Mucosa of descending colon (tissue), 3 donors: ENCODE measurements at places on chromosomes 4 and X.

DNA sequence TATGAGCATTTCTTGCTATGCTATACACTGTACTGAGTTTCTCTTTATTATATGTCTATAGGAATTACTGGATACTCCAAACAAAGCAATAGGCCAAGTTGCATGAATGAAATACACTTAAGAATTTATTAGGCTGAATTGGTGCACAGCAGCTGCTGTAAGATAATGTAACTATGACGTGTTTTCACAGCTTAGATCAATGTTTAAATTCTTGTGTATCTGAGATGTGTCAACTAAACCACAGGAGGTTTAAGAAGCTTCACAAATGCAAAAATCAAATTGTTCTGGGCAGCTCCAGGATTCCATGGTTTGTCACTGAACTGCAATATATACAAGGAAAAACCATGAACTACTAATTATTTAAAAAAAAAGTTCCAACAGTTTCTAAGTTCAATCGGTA, 156.7 kb downstream of the MAPK10 start:
- DNase-seq, result no peak

- DNase-seq, result no peak
Observed at GRCh38 chrX:46918434-46918833, 6.2 kb downstream of the JADE3 start.

DNA sequence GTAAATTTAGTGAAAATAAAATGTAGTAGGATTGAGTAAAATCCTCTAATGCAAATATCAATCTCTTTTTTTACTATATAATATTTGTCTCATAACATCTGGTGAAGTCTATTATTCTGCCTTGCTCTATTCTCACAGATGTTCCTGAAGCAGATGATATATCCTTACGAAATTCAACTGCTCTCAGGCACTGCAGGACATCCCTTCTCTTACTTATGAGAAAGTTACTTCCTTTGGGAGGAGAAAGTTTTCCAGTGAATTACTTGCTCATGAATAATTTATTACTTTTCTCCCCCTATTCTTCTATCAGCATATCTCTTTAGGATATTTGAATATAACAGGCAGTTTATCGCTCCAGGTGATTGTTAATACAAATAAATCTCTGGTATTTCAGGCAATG, 75.6 kb upstream of the AGA start:
- DNase-seq, result no peak

GRCh38 chrX:45765281-45765680, 564.6 kb upstream of the DIPK2B start:
- DNase-seq, result no peak

DNA sequence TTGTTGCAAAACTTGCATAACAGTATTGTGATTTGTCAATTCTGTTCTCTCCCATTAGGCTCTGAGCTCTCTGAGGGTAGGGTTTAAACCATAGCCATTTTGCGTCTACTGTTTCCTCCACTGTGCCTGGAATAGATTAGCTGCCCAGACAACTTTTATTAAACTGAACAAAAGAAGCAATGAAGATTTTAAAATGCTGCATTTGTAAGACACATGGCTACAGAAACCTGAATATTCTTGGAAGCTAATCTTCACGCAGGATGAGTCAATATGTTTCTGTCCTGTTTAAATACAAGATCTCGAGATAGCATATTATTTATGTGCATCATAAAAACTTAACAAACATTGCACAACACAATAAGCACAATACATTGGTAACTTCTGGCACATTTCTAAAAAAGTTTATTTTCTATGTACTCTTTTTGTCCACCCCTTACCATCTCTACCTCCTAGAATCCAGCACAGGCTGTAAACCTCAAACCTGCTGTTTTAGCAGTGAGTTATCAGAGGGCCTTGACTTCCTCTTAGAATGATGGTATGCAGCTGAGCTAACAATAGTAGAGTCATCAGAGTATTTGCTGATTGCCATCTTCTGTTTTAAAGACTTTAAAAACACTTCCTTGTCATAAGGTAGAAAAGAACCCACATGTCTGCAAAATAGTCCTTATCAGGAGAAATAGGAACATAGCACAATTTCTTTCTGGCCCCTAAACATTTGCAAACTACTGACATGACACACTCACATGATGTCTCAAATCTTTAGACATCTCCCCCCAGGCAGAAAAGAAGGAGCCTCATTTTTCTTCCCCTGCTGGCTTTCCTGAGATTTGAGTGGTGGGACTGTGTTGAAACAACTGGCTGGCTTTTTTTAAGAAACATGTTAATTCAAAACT, 10.6 kb upstream of the CCNG2 start:
- DNase-seq, result no peak

DNA sequence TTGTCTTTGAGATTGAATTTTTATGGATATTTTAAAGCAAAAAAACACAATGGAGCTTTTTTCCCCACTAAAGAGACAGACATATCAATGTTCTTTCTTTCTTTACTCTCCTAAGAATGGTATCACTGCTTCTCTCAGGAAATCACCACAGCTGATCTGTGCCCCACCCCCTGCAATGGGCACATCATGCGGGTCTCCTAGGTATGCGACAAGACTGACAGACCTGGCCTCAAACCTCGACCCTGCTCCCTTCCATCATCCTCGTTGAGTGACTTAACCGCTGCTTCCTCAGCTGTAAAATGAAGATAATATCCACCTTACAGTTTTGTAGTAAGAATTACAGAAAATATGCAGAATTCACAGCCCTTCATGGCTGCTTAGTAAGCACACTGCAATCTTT, 58.3 kb downstream of the LEF1 start:
- DNase-seq, result no peak

DNA sequence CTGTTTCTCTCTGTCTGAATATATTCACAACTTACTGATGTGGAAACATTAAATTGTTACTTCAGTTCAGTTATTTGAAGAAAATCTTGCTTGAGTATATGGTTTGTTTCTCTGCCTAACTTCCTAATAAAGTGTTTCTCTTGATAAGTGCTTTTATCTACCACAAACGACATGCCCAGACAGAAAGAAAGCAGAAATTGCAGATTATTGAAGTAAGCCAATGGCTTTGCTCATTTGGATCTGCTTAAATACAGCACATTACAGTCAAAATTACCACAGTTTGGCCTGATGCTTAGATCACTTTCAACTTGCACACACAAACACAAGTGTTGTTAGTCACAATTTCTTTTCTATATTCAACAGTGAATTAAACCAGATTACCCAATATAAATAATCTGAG, 68.0 kb downstream of the ATOH1 start:
- no peak for DNase-seq

GRCh38 chr4:119212964-119213606, 572 bp downstream of the USP53 start:
- peak; percentile 82 for DNase-seq

DNA sequence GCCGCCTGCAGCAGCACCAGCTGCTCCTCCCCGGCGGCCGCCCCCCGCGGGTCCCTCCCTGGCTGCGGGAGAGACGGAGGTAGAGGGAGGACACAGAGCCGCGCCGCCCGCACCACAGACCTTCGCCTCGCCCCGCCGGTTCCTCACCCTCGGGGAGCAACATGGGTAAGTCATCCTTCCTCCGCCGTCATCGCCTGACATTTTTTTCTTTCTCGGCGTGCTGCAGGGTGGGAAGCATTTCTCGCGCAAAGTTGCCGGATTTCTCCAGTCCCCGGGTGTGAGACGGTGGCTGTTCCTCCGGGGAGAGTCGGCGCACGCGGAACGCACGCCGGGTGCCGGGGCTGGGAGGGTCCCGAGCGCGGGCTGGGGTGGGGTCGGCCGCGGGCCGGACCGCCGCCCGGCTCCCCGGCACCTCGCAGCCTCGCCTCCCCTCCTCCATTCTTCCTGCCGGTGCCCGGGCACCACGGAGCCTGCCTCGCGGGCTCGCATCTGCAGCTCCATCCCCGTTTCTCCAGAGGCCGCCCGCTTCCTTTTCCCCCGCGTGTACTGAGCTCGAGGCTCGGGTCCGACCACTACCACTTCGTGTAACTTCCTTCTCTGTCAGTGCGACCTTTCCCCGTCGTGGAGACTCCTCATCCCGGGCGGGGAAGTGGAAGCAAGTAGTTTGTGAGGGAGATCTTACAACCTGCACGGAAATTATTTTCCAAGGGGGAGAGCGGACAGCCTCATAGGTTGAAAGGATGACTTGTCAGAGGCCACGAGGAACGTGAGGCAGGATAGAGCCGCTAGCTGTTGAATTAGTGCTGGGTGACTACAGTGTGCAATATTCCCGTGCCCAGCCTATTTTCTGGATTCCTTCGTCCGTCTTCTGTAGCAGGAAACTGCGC, 464 bp downstream of the RAP1GDS1 start:
- DNase-seq, result no peak

DNA sequence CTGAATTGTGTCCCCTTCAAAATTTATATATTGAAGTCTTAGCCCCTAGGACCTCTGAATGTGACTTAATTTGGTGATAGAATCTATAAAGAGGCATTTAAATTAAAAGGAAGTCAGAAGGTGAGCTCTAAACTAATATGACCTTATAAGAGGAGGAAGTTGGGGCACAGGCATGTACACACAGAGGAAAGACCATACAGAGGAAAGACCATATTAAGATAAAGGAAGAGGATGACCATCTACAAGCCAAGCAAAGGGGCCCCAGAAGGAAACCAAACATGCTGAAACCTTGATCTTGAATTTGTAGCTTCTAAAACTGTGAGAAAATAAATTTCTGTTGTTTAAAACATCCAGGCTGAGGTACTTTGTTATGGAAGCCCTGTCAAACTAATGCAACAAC, 26.9 kb upstream of the CYBB start:
- no peak for DNase-seq

DNA sequence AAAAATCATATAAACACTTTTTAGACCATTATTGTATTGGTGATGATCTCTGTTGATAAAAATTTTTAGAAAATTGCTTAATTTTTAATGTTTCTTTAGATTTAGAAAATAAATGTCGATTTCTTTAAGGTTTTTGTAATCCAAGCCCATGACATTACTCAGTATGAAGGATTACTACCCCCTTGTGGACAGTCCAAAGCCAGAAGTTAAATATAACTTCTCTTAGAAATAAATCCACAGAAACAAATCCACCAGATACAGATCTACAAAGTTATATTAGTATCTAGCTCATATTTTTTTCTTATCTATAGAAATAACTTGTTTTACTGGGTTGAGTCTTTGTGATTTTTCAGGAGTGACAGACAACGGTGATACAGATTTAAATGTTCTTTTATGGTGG, 18.9 kb downstream of the TIFA start:
- DNase-seq, result no peak

GRCh38 chrX:46770817-46771163, 11.9 kb upstream of the SLC9A7 start:
- no peak for DNase-seq

DNA sequence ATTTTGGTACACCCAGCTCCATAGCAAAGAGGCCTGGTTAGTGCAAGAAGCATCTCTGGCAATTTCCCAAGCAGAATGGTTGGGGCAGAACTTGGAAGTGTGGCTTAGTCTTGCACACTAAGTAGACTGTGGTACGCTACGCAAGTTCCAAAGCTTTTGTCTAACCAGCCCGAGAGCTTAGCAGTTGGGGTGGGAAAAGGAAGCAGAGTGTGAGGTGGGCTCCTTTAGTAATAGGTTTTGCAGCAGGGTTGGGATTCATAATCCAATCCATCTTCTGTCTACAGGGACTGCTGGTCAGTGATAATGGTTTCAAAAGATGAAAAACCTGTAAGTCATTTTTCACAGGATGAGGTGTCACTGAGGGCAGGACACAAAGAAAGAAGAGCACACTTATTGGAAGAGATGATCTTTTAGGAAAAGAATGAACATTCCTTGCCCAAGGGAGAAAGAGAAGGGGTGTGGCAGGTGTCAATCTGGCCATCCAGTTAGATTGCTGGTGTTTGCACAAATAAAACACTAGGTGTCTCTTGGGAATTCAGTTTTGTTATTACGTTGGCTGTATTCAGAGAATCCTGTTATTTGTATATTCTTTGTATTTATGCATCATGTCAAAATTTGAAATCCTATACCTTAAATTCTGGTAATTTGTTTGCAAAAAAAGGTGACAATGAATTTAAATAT, 244.3 kb downstream of the GPAT3 start:
- DNase-seq, result no peak

- DNase-seq, result no peak
Observed at GRCh38 chrX:78839711-78840110, 92.2 kb downstream of the LPAR4 start.

DNA sequence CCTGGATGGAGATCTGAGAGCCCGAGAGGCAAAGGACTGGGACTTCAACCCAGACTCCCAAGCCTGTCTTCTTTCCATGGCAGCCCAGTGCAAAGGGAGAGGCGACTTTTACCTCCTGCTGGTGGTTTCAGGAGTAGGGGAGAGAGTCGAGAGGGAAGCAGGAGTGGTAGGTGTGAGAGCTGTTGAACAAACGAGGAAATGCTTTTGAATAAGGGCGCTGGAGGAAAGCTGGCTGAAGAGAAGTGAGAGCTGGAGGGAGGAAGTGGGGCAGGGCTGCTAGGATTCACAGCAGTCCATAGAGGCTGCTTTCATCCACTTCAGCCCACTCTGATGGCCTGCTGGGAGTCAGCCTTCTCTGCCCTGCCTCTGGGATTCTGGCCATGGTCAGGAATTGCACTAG, 81.8 kb upstream of the EFNB1 start:
- DNase-seq, result no peak

GRCh38 chr4:172018358-172018757, 205.2 kb downstream of the GALNTL6 start:
- DNase-seq, result no peak

DNA sequence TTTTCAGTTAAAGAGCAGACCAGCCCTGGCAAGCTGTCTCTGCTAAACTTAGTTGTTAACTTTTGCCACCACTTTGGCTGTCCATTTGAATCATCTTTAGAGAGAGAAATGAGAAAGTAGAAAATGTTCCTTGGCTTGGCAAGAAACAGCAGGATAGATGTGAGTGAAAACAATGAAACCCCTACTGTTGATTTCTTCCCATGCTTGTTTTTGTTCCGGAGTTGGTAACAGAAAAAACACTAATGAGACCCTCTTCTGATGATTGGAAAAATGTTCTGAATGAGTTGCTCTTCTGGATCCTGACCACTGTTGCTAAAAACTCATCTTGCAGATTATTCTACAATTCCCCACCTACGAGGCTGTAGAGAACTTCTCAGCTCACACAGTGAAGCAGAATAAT, 203.3 kb downstream of the MAPK10 start:
- no peak for DNase-seq

DNA sequence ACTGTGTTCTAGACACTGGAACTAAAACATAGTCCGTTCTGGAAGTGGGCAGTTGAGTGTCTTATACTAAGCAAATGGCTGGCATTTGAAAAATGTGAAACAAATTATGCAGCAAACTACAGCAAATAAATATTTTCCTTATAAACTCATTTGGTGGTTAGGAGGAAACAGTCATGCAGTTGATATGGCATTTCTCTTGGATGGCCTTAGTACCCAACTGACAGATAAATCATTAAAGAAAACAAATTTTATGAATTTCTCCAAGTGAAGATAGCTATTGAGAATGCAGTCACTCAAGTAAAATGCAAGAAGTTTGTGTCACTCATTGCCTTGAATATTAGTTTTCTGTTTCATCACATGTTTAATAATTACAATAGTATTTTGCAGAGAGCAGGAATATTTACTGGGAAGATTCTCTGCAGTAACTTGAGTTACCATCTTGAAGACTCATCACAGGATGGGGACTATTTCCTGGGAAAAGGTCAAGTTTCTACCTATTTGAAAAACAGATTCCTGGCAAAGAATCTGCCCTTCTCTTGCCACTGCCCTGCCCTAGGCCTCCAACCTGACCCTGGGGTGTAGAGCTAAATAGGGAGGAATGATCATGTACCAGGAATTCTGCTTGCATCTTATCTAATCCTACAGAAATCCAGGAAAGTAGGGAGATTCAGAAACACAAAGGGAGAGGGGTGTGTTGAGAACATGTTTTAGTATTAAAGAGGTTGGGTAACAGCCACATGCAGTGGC, 105.9 kb downstream of the SH3RF1 start:
- DNase-seq, result no peak

- no peak for DNase-seq
Observed at GRCh38 chrX:143581240-143581639, 54.7 kb downstream of the SLITRK4 start.
